ENCODE measurements at places on chromosomes 2 and 18.

GRCh38 chr18:75246721-75247610, 36.4 kb downstream of the TSHZ1 start:
- no peak for DNase-seq

DNA sequence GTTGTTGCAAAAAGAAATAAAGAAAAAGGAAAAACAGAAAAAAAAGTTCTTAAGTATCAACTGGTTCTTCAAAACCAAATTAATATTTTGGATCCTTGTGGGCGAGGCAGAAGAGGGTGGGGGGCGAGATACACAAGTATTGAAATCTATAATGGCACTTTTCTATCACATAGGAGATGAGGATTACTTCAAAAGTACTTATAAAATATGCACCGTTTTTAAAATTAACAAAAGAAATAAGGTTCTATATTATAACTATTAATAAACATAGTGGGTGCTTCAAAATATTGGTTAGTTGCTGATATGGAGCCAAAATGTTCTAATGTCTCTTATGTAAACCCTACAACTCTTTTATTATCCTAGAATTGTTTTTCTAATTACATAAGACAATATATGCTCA, 2.1 kb downstream of the FECH start:
- DNase-seq: no peak

DNA sequence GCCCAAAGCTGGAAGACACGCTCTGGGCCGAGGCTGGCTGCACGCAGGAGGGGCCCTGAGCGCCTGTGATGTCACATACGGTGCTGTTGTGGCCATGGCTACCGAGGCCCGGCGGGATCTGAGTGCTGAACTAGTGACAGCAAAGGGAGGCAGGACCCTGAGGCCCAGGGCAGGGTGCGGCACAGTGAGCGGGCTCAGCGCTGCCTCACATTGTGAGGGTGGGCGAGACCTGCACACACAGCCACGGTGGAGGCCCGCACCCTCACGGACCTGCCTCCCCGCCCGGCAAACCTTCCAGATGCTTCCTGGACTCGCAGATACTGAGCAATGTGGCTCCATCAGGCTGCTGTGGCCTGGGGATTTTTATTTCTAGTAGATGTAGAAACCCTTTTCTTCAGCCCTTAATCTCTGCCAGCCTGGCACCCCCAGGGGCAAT, 133.8 kb upstream of the CTDP1 start:
- no peak for DNase-seq

GRCh38 chr18:78794071-78794430, 185.6 kb upstream of the SALL3 start:
- DNase-seq: no peak

DNA sequence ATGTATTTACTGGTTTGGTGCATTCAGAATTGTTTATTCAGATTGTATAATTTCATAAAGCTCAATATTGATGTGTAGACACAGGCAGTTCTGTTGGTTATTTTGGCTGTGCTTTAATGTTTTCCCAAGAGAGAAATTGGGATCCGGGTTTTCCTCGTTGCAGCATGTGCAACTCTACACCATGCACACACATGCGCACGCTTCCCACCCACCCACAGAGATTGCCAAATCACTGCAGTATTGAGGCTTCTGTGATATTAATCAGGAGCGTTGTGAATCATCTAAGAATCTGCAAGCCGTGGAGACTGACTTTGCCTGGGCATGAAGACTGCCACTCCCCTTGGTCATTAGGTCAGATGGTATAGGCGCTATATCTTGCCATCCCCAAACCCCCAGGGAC, 571.5 kb downstream of the SLC4A3 start:
- DNase-seq: no peak

GRCh38 chr2:217988840-217989204, 14.0 kb downstream of the TNS1 start:
- DNase-seq: no peak

DNA sequence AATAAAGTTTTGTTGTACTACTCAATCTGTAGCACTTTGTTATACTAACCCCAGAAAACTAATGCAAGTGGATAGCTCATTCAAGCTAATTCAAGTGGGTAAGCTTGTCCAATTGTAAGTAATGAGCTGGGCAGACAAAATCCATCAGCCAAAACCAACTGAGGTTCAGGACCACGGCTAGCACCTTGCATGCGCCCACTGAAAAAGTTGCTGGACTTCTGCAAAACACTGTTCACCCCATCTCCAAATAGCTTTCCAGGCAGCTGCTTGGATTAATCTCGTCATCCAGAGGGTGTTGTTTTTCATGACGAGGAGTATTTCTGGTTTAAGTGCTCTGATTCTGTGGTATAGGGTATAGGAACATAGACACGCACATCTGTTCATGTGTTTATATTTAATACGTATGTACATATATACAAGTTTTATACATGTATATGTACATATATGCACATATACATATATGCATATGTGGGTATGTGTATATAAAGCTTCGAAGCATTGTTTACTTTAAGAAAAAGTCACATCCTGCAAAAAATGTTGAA, 307.5 kb downstream of the GALR1 start:
- no peak for DNase-seq

- no peak for DNase-seq
These were observed 20.9 kb downstream of the DYSF start for GRCh38 chr2:71474116-71474743.

GRCh38 chr2:190315273-190315672, 4.4 kb downstream of the HIBCH start:
- DNase-seq: no peak

DNA sequence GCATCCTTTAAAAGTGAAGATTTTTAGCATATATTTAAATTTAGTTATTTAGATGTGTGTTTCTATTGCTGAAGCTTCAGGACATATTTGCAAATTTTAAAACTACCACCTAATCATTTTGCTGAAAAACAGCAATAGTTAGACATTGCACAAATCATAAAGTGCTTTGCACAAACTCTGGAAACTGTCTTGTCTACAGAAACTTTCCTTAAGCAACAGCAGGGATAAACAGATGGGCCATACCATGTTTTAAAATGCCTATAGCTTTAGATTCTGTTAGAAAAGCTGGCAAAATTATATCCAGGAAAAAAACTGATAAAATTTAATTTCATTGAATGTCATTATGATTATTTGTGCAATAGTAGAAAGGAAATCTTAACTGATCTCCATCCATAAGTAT, 1313.9 kb upstream of the ACVR2A start:
- no peak for DNase-seq

- DNase-seq: no peak
These were observed 7.9 kb downstream of the GREB1 start for GRCh38 chr2:11541693-11542274.

- no peak for DNase-seq
These were observed 138.6 kb downstream of the MAP3K20 start for GRCh38 chr2:173214213-173214612.

DNA sequence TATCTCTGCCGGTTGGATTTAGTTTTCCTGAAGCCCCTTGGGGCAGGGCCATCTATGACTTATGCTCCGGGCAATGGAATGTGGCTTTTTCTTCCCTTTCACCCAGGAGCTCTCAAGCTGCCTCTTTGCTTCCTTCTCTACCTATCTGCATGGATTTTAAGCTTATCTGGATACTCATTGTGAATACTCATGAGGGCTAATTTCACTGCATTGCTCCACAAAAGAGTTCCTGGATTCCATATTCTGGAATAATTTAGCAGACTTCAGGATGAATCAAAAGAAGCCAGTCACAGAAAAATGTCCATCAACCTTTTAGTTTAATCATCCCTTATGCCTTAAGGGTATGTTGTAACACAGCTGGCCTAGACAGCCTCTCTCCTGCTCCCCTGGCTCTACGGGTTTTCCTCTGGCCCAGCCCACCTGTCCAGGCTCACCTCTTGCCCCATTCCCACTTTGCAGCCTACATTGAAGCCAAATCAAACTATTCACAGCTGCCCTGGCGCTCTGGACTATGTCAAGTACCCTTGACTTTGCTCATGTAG, 122.8 kb upstream of the RMDN2 start:
- no peak for DNase-seq

- DNase-seq: no peak
These were observed 7.5 kb downstream of the GALNT1 start for GRCh38 chr18:35588995-35589394.

DNA sequence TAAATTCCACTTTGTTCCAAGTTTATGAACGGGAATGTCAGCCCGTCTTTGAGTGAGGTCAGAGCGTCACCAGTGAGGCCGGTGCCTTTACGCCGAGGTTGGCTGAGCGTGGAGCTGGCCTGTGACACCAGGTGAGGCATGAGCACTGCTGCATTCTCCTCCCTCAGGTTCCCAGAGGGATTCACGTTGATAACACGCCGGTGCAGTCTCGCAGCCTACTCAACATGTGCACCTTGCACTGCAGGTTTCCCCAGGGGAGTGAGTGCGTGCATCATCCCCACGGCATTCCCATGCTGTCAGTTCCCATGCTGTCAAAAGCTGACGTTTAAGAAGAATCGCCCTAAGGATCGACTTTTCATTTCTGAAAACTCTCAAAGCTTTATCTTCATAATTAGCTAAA, 213.3 kb downstream of the LDLRAD4 start:
- DNase-seq: no peak

DNA sequence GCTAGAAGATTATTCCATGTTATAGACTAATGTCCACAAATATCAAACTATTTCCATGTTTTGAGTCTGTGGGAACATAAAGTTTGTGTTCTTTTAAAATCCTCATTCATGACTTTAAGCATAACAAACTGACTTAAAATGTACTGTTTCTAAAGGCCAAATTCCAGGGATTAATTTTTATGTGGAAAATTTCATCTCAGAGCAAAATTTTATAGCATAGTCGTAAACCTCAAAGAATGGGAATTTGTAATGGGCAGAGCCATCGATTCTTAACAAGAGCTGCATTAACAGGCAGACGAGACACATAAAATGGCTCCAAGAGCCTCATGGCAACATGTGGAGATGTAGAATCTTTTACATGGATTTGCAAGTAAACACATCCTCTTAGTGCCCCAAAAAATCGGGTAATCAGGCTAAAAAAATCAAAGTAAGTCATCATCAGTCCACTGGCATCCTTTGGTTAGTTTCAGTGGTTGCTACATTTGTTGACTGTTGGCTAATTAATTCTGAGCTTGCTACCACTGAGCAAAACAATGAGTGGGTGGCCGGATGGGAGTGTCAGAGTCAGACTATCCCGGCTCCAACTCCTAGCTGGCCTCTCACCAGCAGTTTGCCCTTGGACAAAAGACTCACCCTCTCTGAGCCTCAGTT, 119.6 kb downstream of the FAM210A start:
- DNase-seq: peak; percentile 33

DNA sequence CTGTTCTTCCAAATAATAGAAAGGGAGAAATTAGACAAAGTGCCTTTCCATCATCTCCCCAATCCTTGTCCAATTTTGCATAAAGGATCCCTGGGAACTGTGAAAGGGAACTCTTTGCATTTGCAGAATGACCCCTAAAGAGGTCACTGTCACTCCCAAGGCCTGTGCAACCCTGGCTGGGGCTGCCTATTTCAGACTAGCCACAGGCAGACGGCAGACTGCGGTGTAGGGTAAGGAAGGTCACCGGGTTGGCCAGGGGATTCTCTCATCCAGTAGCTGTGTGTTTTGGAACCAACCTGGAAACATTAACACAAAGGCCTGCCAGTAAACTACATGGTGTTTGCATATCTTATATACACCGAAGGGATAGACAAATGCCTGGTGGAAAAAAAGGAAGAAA, 818.7 kb downstream of the BCL11A start:
- DNase-seq: no peak

GRCh38 chr2:238974081-238974480, 126.2 kb downstream of the TWIST2 start:
- DNase-seq: no peak

GRCh38 chr2:64607381-64608304, 46.1 kb downstream of the SERTAD2 start:
- DNase-seq: no peak

GRCh38 chr2:239768031-239768790, 256.9 kb downstream of the NDUFA10 start:
- no peak for DNase-seq

- DNase-seq: no peak
These were observed 90.4 kb downstream of the CERKL start for GRCh38 chr2:181566334-181567032.

DNA sequence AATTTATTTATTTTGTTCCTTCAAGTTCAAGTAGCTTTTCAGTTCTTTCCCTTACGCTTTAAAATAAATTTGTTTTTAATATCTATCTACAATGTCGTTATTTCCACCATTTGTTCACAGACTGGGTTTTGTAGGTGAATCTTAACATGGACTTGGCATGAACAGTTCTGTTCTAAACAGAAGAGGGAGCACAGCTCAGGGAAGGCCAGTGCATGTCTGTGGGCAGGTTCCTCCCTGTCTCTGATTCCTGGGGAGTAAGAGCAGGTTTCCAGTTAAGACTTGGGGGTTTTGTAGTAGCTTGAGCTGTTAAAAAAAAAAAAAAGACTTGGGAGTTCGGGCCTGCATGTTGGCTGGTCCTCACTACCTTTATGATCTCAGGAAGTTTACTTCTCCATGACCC, 11.1 kb downstream of the TTL start:
- no peak for DNase-seq

DNA sequence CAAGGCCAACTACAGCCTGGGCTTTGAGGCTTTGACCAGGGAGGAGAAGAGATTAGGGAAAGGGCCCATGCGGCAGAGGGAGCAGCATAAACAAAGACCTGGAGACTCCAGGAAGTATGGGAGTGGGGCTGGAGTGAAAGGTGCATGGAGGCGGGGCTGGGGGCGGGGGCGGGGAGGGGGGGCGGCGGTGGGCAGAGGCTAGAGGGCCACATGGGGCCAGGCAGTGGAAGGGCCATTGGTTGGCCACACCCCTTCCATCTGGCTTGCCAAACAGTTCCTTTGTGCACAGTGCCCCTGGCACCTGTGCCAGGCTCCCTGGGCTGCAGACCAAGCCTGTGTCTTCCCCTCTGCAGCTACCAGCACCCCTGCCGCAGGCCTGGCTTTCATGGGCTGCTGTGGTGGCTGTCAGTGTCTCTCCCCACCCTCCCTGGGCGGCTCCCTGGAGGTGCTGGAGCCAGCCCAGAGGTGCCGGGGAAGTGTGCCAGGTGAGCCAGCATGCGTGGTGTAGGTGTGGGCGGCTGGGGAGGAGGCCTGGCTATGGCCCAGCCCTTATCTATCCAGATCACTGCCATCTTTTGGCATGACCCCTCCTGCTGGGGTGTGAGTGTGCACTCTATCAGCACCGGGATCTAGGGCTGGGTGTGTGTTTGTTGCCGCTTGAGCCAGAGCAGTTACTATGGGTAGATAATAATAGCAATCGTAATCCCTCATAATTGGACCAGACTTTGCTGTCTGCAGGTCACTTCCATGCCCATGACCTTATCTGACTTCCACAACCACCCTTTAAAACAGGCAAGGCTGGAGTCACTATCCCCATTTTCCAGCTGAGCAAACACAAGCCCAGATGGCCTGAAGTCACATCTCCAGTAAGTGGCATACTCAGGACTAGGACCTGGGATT, 30.5 kb downstream of the DNMT3A start:
- no peak for DNase-seq

- DNase-seq: no peak
These were observed 201.9 kb downstream of the CLIP4 start for GRCh38 chr2:29317077-29317517.

- DNase-seq: no peak
These were observed 9.1 kb upstream of the TPRKB start for GRCh38 chr2:73746015-73746876.
